Heart left ventricle (tissue), 16 donors: ENCODE measurements at places on chromosomes 5 and 9. TPM values are rescaled to one million over a fixed set of nuclear protein-coding genes. Genes with fewer than 3 reads are reported as not detected.

DNA sequence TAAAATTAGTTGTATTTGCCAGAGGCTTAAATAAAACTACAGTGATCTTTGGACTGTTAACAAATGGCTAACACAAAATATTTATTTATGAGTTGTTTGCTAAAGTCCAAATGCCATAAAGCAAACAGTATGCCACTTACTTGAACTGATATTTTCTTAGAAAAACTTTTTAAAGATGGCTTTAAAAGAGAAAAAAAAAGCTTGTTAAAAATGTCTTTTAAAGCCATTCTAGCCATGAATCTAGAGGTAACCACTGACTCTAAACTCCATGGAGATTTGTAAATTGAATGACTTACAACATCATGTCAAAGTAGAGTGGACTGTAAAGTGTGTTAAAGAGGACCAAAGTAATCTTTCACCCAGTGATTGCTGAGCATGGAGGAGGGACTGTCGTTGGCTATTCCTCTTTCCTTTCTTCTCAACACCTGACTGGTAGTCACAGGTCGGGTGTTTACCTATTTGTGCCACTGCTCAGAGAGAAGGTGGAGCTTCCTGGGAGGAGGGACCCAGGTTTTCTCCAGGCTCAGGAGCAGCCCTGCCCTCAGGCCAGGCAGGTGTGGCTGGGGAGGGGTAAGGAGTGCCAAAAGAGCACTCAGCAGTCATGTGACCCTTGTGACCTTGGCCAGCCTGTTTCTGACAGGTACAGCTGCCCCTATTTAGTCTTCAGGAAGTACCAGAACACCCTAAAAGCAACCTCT, 69.1 kb upstream of the TJP2 start:
- DNase-seq: no peak

- no peak for DNase-seq
Measured at GRCh38 chr5:138579517-138579863, 4.3 kb upstream of the HSPA9 start.

- DNase-seq: no peak
Measured at GRCh38 chr5:165014439-165014838, 1509.0 kb downstream of the MAT2B start.

Gene PCDHGC4
- total RNA-seq: 2.9 TPM

Gene SV2C
- total RNA-seq: not detected

Gene ARHGAP26
- 35.6 TPM for total RNA-seq

Gene ZFR
- 57.6 TPM for total RNA-seq
